GM12878 (cell line): ENCODE measurements at places on chromosomes 1 and 21.

- H3K27ac ChIP-seq = no peak overlapping the region
- no peaks in the 10 kb centered on the region for H3K27me3 ChIP-seq
- no peak overlapping the region for H3K4me3 ChIP-seq
- DNase-seq = no peak
- H3K36me3 ChIP-seq = peaks cover 6% of the 10 kb centered on the region
- H3K4me1 ChIP-seq = peaks cover 21% of the 10 kb centered on the region
These were observed 71.5 kb downstream of the MACF1 start for GRCh38 chr1:39275836-39276507.

- H3K27ac ChIP-seq = no peak overlapping the region
- H3K4me1 ChIP-seq = peaks cover 3% of the 10 kb centered on the region; the same call in 1 of the 2 replicates
- no peaks in the 10 kb centered on the region for H3K27me3 ChIP-seq
- no peaks in the 10 kb centered on the region; the same call in 1 of the 2 replicates for H3K36me3 ChIP-seq
- no peak overlapping the region for H3K4me3 ChIP-seq
- no peak for DNase-seq
These were observed 14.5 kb downstream of the NPHP4 start for GRCh38 chr1:5977494-5978444.

DNA sequence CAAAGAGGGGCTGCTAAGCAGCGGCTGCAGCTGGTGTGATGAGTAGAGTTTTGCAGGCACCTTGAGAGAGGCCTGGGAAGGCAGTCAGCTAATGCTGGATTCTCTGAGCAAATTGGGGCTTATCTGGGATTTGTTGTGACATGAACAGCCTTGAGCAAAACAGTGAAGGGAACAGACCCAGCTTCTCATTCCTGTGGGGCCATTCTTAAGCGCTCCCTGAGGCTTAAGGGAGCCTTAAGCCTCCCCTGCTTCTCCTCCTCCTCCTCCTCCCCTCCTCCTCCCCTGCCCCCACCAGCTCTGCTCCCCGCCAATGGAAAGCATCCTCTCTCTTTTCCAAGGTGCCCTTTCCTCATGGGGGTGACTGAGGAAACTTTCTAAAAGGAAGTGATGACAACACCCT, 21.3 kb downstream of the HMGCS2 start:
- no peaks in the 10 kb centered on the region for H3K4me1 ChIP-seq
- no peak for DNase-seq
- no peak overlapping the region for H3K27ac ChIP-seq
- peaks cover 2% of the 10 kb centered on the region for H3K27me3 ChIP-seq
- H3K4me3 ChIP-seq = no peak overlapping the region

- H3K4me1 ChIP-seq = peaks cover 4% of the 10 kb centered on the region
- DNase-seq = no peak
- H3K27ac ChIP-seq = no peak overlapping the region
- no peak overlapping the region for H3K4me3 ChIP-seq
- H3K36me3 ChIP-seq = no peaks in the 10 kb centered on the region
- no peaks in the 10 kb centered on the region for H3K27me3 ChIP-seq
These were observed 38.4 kb upstream of the FOXO6 start for GRCh38 chr1:41322835-41323234.

- peak overlapping the region; percentile 92 for H3K27ac ChIP-seq
- no peaks in the 10 kb centered on the region for H3K36me3 ChIP-seq
- H3K27me3 ChIP-seq = no peaks in the 10 kb centered on the region
- no peak for DNase-seq
- H3K4me3 ChIP-seq = no peak overlapping the region
These were observed 24.2 kb upstream of the CTBS start for GRCh38 chr1:84598418-84598817.

DNA sequence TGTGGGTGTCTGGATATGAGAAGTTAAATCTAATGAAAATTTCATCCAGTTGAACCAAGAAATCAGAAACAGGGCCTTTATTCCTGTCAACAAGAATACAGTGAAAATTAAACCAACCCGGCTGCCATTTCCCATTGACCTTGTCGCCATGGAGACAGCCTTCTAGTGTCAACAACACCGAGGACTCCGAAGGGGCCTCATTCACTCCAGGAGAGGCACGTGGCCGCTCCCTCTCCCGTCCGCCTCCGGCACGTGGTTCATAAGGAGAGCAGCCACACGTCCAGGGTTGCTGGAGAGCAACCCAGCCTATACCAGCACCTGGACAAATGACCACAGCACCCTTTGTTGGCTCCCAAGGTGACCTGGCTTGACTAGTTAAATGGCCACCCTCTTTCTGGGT, 120.3 kb upstream of the VAMP3 start:
- H3K36me3 ChIP-seq = no peaks in the 10 kb centered on the region
- DNase-seq = no peak
- H3K4me3 ChIP-seq = no peak overlapping the region
- H3K4me1 ChIP-seq = peaks cover 3% of the 10 kb centered on the region; the same call in 1 of the 2 replicates

GRCh38 chr1:74399249-74399648, 113.2 kb downstream of the LRRC53 start:
- H3K4me3 ChIP-seq = no peak overlapping the region
- H3K36me3 ChIP-seq = no peaks in the 10 kb centered on the region
- DNase-seq = peak; percentile 8
- no peaks in the 10 kb centered on the region for H3K4me1 ChIP-seq
- H3K27me3 ChIP-seq = no peaks in the 10 kb centered on the region
- no peak overlapping the region for H3K27ac ChIP-seq

- H3K4me1 ChIP-seq = no peaks in the 10 kb centered on the region
- H3K36me3 ChIP-seq = no peaks in the 10 kb centered on the region
- H3K27me3 ChIP-seq = no peaks in the 10 kb centered on the region
These were observed 82.5 kb downstream of the OSBPL9 start for GRCh38 chr1:51699391-51699790.

DNA sequence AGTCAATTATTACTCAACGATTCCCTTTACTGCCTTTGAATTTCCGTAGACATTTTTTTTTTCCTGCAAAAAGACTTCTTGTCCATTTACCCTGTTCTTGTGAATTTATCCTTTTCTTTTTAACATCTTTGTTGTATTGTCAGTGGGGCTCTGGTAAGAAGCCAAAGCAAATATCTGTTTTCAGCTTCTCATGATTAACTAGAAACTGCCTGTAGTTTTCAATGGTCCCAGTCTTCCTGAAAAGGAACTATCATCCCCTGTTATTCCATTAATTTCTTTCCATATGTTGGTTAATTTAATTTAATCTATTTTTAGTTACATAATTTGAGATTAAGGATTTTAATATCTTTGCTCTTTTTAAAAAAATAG, 28.0 kb downstream of the SH3BGR start:
- no peak for DNase-seq
- H3K27me3 ChIP-seq = no peaks in the 10 kb centered on the region
- no peak overlapping the region for H3K4me3 ChIP-seq
- H3K27ac ChIP-seq = no peak overlapping the region
- no peaks in the 10 kb centered on the region for H3K36me3 ChIP-seq

- DNase-seq = no peak
- no peak overlapping the region for H3K4me3 ChIP-seq
- peaks cover 10% of the 10 kb centered on the region for H3K4me1 ChIP-seq
- no peaks in the 10 kb centered on the region for H3K27me3 ChIP-seq
- no peaks in the 10 kb centered on the region for H3K36me3 ChIP-seq
These were observed 148.6 kb downstream of the MIS18A start for GRCh38 chr21:32130031-32130891.

- no peaks in the 10 kb centered on the region for H3K27me3 ChIP-seq
- no peaks in the 10 kb centered on the region for H3K4me1 ChIP-seq
- no peak overlapping the region for H3K4me3 ChIP-seq
- DNase-seq = no peak
- H3K36me3 ChIP-seq = no peaks in the 10 kb centered on the region
These were observed 477.4 kb downstream of the CAMTA1 start for GRCh38 chr1:7262611-7263010.

- DNase-seq = no peak
- H3K4me1 ChIP-seq = no peaks in the 10 kb centered on the region
- no peaks in the 10 kb centered on the region for H3K36me3 ChIP-seq
- no peaks in the 10 kb centered on the region for H3K27me3 ChIP-seq
These were observed 382.3 kb upstream of the ADGRL4 start for GRCh38 chr1:79388694-79389361.

DNA sequence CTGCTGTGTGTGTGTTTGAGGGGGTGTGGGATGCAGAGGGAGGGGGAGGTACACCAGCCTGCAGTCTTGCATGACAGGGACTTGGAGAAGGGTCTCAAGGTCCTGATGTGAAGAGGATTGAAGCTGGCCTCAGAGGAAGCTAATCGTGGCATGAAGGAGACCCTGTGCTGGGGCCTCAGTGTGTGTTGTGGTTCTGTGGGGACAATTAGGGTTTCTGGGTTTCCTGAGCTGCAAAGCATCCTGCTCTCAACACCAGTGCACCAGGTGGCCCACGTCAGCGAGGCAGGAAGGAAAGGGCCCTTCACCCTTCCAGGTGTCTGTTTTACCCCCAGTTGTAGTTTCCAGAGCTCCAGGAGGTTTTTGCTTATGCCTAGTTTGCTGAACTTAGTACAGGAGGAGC, 52.8 kb downstream of the TENT5C start:
- no peaks in the 10 kb centered on the region for H3K36me3 ChIP-seq
- H3K27me3 ChIP-seq = no peaks in the 10 kb centered on the region

DNA sequence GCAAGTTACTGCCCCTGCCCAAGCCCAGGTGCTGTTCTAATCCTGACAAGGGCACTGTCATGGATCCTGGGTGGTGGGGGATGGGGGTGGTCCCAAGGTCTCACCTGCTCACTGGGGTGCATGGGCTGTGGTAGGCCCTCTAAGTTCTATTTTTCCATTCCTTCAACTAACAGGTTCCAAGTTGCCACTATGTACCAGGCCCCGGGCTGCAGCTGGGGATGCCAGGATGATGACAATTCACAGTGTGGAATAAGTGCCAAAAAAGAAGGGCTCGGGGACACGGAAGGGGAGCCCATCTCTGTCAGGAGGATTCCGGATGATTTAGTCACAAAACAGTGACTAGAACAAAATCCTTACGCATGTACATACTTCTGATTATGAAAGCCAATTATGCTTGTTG, 76.0 kb downstream of the STUM start:
- H3K4me1 ChIP-seq = peaks cover 6% of the 10 kb centered on the region
- no peaks in the 10 kb centered on the region for H3K36me3 ChIP-seq
- no peak overlapping the region for H3K27ac ChIP-seq
- H3K4me3 ChIP-seq = no peak overlapping the region
- no peak for DNase-seq
- no peaks in the 10 kb centered on the region for H3K27me3 ChIP-seq

- DNase-seq = no peak
- no peaks in the 10 kb centered on the region for H3K4me1 ChIP-seq
- no peaks in the 10 kb centered on the region for H3K27me3 ChIP-seq
These were observed 326.5 kb upstream of the SGIP1 start for GRCh38 chr1:66207484-66207883.

DNA sequence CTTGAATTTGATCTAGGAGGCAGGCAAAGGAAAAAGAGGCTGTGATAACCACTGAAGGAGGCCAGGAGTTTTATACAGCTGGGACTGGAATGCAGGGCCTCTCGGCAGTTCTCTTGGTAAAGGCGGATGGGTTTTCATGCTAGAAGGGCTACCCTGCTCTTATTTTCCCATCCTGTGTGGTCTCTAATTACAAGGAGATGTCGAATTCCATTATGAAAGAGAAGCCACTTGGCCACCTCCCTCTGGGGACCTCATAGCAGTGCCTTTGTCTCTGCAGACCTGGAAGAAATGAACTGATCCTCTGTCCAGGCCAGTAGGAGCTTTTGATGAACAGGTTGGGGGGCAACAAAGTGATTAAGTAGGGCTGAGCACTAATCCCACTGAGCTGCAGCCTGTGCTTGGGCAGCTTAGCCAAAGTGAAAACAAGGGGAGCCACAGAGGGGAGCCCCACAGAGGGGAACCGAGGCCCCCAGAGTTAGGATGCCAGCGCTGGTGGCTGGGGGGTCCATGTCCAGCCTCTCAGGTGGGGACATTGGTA, 42.2 kb upstream of the BCAR3 start:
- DNase-seq = no peak
- H3K36me3 ChIP-seq = no peaks in the 10 kb centered on the region
- no peak overlapping the region for H3K27ac ChIP-seq
- no peaks in the 10 kb centered on the region for H3K4me1 ChIP-seq
- no peak overlapping the region for H3K4me3 ChIP-seq
- no peaks in the 10 kb centered on the region for H3K27me3 ChIP-seq

DNA sequence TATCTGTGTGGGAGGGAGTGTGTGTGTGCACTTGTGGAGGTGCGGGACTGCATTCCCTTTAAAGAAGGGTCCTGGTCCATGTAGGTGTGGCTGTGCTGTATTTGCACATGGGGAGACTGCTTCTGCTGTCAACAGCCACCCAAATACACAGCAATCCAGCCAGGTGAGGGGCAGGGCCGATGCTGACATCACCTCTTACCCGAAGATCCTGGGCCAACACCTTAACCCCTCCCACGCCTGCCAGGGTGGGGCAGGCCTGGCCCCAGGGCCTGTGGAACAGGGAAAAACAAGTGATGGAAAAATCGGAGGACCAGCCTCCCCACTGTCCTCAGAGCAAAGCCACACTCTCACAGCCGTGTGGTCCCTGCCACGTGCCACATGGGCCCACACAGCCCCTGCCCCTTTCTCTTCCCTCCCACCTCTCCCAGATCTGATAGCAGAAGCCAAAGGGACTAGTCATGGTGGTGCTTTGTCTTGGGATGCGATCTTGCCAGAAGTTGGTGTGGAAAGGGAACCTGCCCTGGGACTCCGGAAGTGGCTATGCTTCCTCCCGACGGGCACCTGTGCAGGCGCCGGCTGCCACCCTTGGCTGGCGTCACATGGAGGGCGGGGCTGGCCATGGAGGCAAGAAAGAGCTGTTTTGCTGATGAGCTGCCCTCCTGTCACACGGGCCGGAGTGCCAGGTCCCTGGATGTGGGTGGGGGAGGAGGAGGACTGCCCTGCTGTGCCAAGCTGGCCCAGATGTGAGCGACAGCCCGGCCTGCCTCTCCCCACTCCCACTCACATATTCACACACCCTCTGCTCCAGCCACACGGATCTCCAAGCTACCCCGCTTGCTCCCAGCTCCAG, 7.8 kb upstream of the CASZ1 start:
- H3K27ac ChIP-seq = no peak overlapping the region
- peaks cover 4% of the 10 kb centered on the region for H3K27me3 ChIP-seq
- DNase-seq = no peak
- no peaks in the 10 kb centered on the region for H3K36me3 ChIP-seq
- no peak overlapping the region for H3K4me3 ChIP-seq

GRCh38 chr1:81937791-81938450, 137.2 kb downstream of the ADGRL2 start:
- no peak overlapping the region for H3K27ac ChIP-seq
- no peak overlapping the region for H3K4me3 ChIP-seq
- H3K27me3 ChIP-seq = no peaks in the 10 kb centered on the region
- no peaks in the 10 kb centered on the region for H3K36me3 ChIP-seq

- no peaks in the 10 kb centered on the region for H3K27me3 ChIP-seq
- H3K4me3 ChIP-seq = no peak overlapping the region
- H3K27ac ChIP-seq = no peak overlapping the region
- H3K4me1 ChIP-seq = no peaks in the 10 kb centered on the region
These were observed 576.1 kb upstream of the ZRANB2 start for GRCh38 chr1:71656902-71657301.

GRCh38 chr1:240455228-240455821, 156.6 kb downstream of the GREM2 start:
- H3K27me3 ChIP-seq = no peaks in the 10 kb centered on the region
- no peak overlapping the region for H3K27ac ChIP-seq
- no peaks in the 10 kb centered on the region for H3K36me3 ChIP-seq
- no peak for DNase-seq
- H3K4me3 ChIP-seq = no peak overlapping the region
- H3K4me1 ChIP-seq = no peaks in the 10 kb centered on the region
